ENCODE measurements at places on chromosomes 6 and 20. TPM values are rescaled to one million over a fixed set of nuclear protein-coding genes. Genes with fewer than 3 reads are reported as not detected.

ADGRF4 gene
- total RNA-seq = not detected

KHDC1 gene
- total RNA-seq = 1.1 TPM

IDH3B gene
- 125 TPM for total RNA-seq

TDRD6 gene
- not detected for total RNA-seq

SAMD3 gene
- total RNA-seq = 1.0 TPM

GRCh38 chr6:8657522-8657921 lies 222.2 kb upstream of the SLC35B3 start:
- DNase-seq = no peak

DNA sequence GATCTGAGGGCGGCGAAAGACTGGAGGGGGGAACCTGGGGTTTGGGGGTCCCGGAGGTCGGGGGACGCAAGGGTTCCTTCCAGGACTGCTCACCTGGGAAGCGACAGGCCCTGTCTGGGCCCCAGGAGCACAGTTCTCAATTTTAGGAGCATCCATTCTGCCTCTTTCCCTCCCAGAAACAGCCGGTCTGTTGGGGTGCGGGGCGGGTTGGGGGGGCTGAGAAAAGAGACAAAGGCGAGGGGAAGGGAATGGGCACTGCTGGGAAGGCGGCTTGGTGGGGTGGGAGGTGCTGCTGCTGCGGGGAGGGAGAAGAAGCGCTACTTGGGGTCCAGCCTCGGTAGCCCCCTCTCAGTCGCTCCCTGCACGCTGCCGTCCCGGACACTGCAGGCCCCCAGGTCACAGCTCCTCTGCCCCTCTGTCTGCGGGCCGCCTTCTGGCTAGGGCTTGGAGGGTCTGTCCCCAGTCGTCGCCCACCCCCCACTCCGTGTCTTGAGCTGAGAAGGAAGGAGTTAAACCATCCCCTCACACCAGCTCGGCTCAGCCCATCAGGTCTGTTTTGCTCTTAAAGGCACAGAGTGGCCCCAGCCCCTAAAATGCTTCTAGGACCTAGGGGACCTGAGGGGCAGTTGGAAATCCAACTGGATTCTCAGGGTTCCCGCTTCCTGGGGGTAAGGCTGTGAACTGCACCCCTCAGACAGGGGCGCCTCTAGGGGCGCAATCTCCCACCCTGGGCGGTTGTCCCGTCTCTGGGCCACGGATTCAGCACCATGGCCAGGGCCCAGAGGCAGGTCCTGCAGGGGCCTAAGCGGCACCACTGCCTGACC lies 690 bp downstream of the GDAP1L1 start:
- peak; percentile 47 for DNase-seq

DNA sequence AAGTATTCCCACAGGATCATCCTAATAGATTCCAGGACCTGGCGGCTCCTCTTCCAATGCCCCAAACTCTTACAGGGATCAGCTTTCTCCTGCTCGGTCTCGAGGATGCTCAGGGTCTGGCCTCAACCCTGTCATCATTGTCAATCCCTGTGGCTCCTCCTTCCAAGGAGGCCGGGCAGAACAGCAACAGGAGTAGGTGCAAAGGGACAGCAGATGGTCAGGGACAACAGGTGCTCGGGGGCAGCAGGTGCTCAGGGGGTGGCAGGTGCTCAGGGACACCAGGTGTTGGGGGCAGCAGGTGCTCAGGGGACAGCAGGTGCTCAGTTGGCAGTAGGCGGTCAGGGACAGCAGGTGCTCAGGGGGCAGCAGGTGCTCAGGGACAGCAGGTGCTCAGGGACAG lies 84.8 kb downstream of the TTLL2 start:
- no peak for DNase-seq

- no peak for DNase-seq
Observed at GRCh38 chr6:98925831-98926230, 21.9 kb downstream of the FBXL4 start.

DNA sequence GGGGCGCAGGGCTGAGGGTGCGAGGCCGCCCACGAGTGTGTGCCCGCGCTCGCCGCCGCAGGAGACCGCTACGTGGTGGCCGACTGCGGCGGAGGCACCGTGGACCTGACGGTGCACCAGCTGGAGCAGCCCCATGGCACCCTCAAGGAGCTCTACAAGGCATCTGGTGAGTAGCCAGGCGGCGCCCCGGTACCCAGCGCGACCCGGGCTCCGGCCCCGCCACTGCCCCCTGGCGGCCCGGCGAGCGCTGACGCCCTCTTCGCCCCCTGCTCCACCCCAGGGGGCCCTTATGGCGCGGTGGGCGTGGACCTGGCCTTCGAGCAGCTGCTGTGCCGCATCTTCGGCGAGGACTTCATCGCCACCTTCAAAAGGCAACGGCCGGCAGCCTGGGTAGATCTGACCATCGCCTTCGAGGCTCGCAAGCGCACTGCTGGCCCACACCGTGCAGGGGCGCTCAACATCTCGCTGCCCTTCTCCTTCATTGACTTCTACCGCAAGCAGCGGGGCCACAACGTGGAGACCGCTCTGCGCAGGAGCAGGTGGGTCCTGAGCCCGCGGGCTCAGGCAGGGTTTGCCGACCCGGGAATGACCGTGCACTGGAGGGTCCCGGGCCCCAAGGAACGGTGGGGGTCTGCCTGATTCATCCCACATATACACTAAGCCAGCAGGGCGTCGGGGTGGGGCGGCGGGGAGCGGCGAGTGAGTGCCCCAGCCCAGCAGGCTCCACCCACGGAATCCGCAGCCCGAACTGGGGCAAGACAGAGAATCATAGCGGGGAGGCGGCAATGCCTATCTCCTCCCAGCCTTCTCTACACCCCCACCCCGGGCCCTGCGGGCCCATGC lies 17.4 kb downstream of the HSPA12B start:
- peak; percentile 41 for DNase-seq

DNA sequence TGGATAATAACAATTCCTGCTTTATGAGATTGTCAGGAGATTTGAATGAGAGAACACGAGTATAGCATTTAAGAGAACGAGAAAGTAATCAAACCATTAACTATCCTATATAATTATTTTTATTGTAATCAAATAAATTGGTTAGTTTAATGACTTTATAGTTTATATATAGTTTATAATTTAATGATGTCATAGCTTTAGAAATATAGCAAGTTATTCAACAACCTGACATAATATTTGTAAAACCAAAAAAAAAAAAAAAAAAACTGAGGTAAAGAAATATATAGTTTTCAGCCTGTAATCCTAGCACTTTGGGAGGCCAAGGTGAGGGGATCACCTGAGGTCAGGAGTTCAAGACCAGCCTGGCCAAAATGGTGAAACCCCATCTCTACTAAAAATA lies 26.4 kb upstream of the DST start:
- no peak for DNase-seq

GRCh38 chr6:90351696-90352095 lies 55.1 kb upstream of the BACH2 start:
- no peak for DNase-seq

DNA sequence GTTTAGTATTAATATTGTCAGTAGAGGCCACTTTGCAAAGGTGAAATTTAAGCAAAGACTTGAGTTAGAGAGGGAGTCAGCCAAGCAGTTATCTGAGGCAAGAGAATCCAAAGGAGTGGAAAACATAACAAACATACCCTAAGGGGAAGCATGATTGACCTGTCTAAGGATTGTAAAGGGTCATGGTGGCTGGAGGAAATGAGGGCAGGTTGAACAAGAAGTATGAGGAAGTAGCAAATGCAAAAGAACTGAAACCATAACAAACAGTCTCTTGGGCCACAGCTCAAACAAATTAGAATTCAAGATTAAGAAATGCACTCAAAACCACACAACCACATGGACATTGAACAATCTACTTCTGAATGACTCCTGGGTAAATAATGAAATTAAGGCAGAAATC lies 103.2 kb downstream of the FBXO5 start:
- DNase-seq = no peak

GRCh38 chr20:40739841-40740240 lies 50.8 kb upstream of the MAFB start:
- DNase-seq = no peak

DNA sequence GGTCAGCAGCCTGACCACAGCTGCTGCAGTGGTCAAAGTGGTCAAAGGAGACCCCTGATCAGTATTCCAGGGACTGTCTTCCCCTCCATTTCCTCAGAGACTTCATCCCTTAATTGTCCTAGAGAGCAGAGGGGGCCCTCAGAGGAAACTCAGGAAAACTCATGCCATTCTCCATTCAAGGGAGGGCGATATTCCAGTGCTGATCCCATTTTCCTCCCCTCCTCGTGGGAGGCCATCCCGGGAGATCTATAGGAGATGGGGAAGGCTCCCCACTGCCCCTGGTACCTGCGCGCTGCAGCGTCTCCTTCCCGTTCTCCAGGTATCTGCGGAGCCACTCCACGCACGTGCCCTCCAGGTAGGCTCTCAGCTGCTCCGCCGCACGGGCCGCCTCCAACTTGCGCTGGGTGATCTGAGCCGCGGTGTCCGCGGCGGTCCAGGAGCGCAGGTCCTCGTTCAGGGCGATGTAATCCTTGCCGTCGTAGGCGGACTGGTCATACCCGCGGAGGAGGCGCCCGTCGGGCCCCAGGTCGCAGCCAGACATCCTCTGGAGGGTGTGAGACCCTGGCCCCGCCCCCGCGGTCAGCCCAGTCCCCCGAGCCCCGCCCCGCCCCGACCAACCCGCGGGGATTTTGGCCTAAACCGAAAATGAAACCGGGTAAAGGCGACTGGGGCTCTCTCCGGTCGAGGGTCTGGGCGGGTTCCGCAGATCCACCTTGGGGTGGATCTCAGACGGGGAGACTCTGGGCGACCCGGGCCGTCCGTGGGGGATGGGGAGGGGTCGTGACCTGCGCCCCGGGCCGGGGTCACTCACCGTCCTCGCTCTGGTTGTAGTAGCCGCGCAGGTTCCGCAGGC lies 878 bp downstream of the HLA-C start:
- peak; percentile 83 for DNase-seq

DNA sequence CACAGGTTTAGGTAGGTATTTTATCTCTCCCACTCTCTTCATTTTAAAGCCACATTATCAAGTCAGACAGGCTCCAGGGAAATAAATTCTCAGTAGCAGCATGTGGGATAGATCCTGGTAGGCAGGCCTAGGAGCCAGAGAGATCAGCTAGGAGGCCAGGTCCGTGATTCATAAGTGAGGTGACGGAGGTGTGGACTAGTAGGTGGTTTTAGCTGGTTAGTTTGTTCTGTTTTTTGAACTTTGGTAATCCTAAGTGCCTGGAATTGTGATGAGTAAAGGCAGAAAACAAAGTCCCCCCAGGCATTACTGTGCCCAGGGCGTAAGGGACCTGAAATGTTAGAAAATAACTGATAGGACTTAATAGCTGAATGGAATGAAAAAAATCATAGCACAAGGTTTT lies 53.6 kb upstream of the E2F3 start:
- no peak for DNase-seq

DNA sequence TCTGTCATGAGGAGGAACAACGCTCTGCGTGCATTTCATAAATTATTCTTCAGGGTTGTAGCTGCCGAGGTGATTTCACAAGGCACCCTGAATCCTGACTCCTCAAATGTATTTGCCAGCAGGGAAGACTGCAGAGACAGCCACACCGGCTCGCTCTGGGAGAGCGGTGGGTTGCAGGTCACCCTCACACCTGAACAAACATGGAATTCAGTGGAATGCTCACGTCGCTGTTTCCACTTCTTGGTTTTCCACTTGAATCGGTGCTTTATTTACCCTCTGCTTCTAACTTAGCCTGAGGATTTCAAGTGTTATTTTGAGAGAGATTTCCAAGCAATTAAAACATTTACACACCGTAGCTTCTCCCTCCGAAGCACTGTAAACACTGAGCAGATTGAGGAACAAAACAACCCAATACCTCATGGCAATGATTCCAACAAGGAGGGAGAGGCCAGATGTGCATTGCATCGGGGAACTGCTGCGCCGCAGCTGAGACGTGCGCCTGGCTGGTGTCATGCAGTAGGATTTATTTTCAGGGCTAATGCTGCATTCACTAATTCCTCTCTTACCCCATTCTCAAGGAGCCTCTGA lies 59.5 kb upstream of the GGTLC1 start:
- DNase-seq = no peak

DNA sequence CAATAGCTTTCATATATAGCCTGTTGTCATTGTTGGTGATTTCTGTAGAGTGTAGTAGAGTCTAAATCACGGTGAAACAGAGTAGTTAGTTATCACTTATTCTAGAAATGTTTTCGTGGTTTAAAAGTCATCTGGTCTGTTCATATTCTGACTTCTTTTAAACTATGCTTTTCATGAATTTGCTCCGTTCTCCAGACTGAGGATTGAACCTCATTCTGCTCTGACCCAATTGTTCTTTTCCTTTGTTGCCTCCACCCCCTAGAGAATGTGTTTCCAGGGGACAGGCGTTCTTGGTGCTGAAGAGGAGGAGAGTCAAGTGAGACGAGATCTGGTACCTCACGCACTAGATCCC lies 748 bp upstream of the ZNF292 start:
- DNase-seq = no peak

GRCh38 chr6:142374965-142375733 lies 73.3 kb downstream of the ADGRG6 start:
- no peak for DNase-seq

DNA sequence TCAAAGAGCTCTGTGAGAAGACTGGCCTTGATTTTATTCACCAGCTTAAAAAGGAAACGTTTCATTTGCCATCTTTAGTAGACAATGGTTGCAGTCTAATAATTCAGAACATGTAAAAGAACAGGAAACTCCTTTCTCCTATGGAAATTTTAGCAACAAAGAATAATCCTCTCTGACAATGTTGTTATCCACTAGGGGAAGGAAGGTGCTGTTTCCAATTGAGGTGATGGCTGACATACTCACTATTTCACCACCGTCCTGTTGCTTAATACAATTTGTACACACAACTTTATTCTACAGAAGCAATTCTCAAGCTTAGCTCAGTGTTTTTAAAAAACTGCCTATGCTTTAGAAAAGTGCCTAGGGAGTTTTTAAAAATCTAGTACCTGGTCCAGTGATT lies 192.7 kb downstream of the ARHGAP18 start:
- DNase-seq = no peak

DNA sequence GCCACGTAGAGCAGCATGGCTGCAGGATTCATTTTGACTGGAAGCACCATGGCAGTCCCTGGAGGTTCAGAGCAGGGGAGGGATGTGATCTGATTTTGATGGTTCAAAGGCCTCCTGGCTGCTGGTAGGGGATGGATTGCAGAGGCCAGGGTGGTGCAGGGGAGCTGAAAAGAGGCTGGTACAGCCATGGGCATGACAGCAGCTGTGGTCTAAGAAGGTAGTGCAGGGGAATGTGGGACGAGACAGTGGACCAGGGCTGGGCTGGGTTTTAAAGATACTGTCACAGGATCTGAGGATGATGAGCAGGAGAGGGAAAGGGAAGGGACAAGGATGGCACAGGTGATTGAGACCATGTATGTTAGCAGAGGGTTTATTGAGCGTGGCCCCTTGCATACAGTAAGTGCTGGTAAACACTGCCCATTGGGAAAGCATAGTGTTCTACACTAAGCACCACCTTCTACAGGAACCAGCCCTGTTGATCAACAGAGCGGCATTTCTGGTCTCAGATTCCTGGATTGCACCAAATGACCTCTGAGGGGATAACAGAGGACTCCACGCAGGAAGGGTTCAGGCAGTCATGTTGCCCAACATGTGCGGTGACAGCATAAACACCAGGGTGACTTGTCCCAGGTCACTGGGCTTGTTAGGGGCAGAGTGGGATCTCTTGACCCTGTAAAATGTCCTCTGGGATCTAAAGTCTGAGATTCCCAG lies 14.5 kb upstream of the SIRPA start:
- DNase-seq = no peak
